Esophagus squamous epithelium (tissue), 5 donors: ENCODE measurements at places on chromosomes 6 and 20. TPM values are rescaled to one million over a fixed set of nuclear protein-coding genes. Genes with fewer than 3 reads are reported as not detected.

Gene NRSN1
- not detected for total RNA-seq

Gene SPATA2
- total RNA-seq: 5.6 TPM

Gene CCN5
- total RNA-seq: 39.5 TPM

Gene PGBD1
- 0.95 TPM for total RNA-seq

Gene TNNC2
- not detected for total RNA-seq

Gene PLCB1
- total RNA-seq: 20.4 TPM

Gene BEND6
- 0.57 TPM for total RNA-seq

Gene BPIFB1
- total RNA-seq: not detected

Gene TBX18
- total RNA-seq: 3.5 TPM

Gene OPN5
- total RNA-seq: not detected

Gene PRRT1
- 0.57 TPM for total RNA-seq

Gene SLC26A8
- not detected for total RNA-seq

Gene HLA-DMB
- total RNA-seq: 3.8 TPM

Gene SLC17A3
- total RNA-seq: not detected

Gene TBXT
- total RNA-seq: not detected

Gene ALDH8A1
- total RNA-seq: 0.76 TPM

Gene TGM3
- total RNA-seq: 1,326 TPM

Gene PAX1
- total RNA-seq: not detected

Gene CCN6
- total RNA-seq: 0.38 TPM

Gene RAD21L1
- not detected for total RNA-seq
